ENCODE measurements at places on chromosomes 12 and 14.

- DNase-seq, result no peak
These were observed 27.4 kb downstream of the SINHCAF start for GRCh38 chr12:31298515-31298910.

- no peak for DNase-seq
These were observed 183.5 kb upstream of the ABCD2 start for GRCh38 chr12:39803151-39803550.

DNA sequence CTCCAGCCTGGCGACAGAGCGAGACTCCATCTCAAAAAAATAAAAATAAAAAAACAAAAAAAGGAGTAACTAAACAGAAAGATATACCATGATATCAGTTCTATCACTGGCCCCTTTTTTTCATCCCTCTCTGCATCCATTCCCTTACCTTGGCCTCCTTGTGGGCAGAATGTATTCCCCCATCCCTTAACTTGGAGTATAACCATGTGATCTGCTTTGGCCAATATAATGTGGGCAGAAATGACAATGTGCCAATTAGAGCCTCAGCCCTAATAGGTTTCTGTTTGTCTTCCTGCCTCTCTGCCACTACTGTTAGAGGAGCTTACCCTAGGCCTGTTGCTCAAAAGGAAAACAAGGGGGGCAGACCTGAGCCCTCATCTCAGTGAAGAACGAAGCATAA, 23.8 kb downstream of the GSC start:
- no peak for DNase-seq

DNA sequence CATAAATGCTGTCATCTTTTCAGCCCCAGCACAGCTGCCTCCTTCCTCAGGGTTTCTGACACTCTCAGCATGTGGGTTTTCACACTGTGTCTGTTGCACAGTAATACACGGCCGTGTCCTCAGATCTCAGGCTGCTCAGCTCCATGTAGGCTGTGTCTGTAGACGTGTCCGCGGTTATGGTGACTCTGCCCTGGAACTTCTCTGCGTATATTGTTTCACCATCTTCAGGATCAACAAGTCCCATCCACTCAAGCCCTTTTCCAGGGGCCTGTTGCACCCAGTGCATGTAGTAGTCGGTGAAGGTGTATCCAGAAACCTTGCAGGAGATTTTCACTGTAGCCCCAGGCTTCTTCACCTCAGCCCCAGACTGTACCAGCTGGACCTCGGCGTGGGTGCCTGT, 1210.6 kb downstream of the TMEM121 start:
- DNase-seq, result no peak

- no peak for DNase-seq
These were observed 8.2 kb downstream of the HIF1A start for GRCh38 chr14:61703342-61704129.

DNA sequence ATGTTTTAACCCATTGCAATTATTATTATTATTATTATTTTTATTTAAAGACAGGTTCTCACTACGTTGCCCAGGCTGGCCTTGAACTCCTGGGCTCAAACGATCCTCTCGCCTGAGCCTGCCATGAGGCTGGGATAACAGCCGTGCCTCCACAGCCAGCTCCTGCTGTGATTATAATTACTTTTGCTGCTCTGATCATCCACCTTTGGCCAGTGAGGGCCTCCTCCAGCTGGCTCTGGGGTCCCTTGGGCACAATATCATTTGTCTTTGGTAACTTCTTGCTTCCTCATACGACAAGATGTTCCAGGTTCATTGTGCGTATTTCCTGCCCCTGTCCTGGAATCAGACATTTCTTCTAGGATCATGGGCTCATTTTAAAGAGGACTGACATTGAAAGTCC, 28.4 kb downstream of the LRTM2 start:
- DNase-seq, result no peak

DNA sequence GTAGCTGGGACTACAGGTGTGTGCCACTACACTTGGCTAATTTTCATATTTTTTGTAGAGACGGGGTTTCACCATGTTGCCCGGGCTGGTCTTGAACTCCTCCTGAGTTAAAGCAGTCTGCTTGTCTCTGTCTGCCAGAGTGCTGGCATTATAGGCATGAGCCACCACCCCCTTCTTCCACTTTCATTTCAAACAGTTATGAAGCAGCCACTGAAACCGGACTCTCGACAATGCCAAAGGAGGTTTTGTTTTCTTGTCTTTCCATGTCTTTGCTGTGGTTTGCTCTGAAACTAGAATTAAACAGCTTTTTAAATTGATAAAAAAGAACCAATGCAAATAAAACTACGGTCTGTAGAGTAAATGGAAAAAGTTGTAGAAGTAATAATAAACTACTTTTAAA, 30.4 kb downstream of the RAP1B start:
- no peak for DNase-seq

GRCh38 chr14:22657861-22658260, 13.7 kb upstream of the OR6J1 start:
- no peak for DNase-seq

DNA sequence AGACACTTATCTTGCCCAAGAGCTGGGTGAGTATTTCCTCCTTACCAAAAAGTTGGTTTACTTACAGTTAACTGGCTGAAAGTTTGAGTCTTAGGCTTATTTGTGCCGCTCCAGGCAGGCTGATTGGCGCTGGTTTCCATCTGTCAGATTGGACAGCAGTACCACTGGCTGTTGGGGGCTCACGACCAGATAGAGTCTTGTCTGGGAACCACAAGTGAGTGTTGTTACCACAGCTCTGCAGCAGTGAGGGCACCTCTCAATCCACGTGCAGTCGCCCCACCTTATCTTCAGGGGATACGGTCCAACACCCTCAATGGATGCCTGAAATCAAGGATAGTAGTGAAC, 58.9 kb downstream of the DDX51 start:
- DNase-seq, result no peak

DNA sequence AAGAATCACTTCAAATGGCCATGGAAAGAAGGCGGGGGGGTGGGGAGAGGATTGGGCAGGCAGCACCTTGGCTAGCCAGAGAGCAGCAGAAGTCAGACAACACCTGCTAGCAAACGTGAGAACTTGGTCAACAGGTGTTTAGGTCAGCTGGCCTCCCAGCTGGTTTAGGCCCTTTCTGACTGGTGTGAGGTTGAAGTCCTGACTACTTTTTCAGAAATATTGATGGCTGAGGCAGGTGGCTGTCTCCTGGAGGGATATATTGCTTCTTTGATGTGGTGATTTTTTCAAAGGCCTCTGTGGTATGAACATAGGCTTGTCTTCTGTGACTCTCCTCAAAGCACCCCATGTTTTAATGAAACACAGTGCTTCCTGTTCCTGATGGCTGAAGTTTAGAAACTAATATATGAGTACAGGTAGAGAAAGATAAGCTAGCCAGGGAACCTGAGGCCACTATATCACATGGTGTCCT, 238.2 kb upstream of the SSTR1 start:
- DNase-seq, result no peak

DNA sequence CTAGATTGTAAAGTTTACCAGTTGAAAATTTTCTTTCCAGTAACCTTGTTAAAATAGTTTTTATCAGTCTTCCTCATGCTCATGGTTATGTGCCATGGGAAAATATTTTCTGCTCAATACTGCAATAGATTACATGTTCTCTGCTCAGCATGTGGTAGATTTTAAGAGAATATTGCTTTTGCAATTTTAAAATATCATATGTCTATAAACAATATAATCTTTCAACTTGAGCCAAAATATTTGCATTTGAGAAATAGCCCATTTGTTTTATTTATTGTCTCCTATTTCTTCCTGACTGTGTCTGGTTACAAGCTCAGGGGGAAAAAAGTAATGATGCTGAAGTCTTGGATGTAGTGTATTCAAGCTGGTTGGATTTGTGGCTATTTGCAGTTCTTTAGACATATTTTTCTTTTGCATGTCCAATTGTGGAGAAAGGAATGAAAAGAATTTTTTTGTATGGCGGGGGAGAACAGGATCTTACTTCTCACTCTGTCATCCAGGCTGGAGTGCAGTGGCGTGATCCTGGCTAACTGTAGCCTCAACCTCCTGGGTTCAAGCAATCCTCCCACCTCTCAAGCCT, 342.6 kb upstream of the NAV3 start:
- no peak for DNase-seq

DNA sequence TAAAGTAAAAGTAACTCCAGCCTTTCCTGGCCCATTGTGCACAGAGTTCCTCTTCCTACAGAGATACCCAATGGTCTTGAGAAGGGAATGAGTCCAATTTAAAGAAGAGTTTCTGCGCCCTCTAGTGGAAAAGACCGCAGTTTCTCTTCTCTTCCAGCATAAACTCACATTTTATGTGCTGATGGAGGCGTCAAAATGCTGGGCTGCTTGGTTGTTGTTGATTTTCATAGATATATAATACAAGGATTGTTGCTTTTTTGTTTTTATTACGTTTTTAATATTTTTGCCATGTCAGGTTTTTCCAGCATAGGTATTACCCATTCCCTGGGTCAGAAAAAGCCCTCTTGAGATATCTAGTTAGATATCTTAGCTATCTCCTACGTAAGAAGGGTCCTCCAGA, 356.9 kb upstream of the STXBP6 start:
- no peak for DNase-seq

DNA sequence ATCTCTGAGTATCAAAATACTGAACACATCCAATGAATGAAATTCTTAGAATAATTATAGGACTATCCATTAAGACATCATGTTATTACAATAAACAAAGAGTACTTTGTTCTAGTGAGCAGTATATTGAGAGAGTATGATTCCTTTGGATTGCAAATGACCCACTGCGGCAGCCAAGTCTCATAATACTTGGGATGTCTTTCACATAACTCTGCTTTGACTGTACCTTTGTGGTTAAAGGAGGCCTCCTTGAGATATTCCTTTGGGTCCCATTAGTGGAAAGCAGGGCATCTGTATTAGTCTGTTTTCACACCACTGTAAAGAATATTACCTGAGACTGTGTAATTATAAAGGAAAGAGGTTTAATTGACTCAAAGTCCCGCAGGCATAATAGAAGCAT, 593.8 kb downstream of the TRHDE start:
- DNase-seq, result no peak

DNA sequence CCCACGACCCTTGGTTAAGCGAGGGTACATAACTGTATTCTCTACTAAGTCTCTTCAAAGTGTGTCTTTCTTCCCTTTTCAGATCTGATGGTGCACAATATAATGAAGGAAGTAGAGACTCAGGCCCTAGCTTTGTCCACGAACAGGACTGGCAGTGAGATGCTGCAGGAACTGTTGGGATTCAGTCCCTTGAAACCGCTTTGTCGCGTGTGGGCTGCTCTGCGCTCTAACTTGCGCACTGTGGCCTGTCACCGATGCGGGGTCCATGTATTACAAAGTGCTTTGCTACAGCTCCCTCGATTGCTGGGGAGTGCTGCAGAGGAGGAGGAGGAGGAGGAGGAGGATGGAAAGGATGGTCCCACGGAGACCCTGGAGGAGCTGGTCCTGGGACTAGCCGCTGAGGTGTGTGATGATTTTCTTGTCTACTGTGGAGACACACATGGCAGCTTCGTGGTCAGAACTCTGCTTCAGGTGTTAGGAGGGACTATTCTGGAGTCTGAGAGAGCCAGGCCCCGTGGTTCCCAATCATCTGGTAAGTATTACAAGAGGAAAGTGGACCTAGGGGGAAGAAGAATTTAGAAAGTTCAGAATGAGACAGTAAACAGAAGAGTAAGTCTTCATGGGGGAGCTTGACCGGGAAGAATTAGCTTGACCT, 803 bp downstream of the NOP9 start:
- DNase-seq, result no peak

- DNase-seq, result no peak
These were observed 71.2 kb upstream of the COCH start for GRCh38 chr14:30803185-30803584.

GRCh38 chr12:4858386-4858785, 51.3 kb upstream of the KCNA1 start:
- no peak for DNase-seq

GRCh38 chr12:47210776-47211175, 131.0 kb upstream of the AMIGO2 start:
- DNase-seq, result no peak

DNA sequence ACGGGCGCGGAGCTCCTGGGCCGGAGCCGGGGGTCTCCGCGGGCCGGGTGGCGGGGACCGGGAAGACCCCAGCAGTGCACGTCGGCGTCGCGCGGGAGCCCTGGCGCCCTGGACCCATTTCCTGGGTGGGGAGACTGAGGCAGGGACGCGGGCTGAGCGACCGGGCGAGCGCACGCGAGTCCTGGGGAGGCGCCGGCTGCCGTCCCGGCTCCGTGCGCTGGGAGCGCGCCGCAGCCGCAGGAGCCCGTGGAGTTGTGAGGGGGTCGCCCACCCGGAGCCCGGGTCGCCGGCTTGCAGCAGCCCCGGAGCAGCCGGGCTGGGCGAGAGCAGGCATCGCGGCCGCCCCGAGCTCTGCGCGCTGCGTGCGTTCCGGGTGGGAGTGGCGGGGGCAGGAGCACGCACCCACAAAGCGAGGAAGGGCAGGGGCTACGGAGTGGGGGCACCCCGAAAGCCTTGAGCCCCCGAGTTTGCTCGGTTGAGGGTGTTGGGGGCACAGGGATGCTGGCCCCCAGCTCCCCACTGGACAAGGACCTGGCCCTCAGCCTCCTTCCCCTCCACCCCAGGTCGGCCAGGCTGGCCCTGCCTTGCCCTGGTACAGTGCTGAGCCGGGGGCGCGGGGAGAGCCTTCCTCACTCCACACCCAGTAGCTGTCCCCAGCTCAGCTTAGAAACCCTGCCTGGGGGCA, 620 bp downstream of the MMP17 start:
- DNase-seq, result no peak

- no peak for DNase-seq
These were observed 45.8 kb downstream of the CRADD start for GRCh38 chr12:93722835-93723567.

GRCh38 chr14:93946541-93947090, 19.5 kb downstream of the FAM181A start:
- DNase-seq, result no peak

- DNase-seq, result no peak
These were observed 169.8 kb downstream of the OTOGL start for GRCh38 chr12:80268924-80269749.

- DNase-seq, result no peak
These were observed 6.0 kb downstream of the SDS start for GRCh38 chr12:113397497-113398197.

GRCh38 chr12:13316587-13317246, 120.2 kb downstream of the EMP1 start:
- DNase-seq, result no peak

- DNase-seq, result no peak
These were observed 64.4 kb upstream of the KICS2 start for GRCh38 chr12:64286521-64286920.

- no peak for DNase-seq
These were observed 17.3 kb upstream of the TMPRSS12 start for GRCh38 chr12:50825372-50825838.

DNA sequence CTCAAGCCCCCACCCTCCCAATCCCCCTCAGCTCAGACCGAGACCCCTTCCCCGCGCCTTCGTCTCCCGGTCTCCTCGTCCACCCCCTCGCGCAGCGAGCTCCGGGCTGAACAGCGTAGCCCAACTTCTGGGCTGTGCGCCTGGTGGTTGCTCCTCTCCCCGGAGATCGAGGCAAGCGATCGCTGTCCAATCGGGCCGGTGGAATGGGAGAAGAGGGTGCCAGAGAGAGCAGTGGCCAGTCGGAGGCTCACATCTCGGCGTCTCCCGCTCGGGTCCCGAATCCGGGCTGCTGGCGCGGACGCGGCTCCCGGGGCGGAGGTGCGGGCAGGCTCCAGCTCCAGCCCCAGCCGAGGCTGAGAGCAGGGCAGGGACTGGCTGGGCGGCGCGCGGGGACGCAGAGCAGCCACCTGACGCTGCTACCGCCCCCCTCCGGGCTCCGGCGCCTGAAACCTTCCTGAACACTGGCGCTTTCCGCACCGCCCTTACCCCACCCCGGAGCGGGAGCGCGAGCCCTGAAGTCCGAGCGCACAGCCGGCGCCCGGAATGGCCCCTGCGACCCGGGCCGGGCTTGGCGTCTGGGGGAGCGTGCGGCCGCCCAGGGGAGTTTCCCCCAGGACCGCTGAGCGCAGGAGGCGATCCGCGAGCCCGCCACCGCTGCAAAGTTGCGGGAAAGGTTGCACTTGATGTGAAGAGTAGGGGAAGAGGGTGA, 508 bp upstream of the KCNH5 start:
- no peak for DNase-seq
